Type B pancreatic cell (in vitro differentiated cells): ENCODE measurements at places on chromosomes 1 and 21.

GRCh38 chr1:31569596-31570173 is 6.6 kb upstream of the TINAGL1 start:
- DNase-seq: no peak

DNA sequence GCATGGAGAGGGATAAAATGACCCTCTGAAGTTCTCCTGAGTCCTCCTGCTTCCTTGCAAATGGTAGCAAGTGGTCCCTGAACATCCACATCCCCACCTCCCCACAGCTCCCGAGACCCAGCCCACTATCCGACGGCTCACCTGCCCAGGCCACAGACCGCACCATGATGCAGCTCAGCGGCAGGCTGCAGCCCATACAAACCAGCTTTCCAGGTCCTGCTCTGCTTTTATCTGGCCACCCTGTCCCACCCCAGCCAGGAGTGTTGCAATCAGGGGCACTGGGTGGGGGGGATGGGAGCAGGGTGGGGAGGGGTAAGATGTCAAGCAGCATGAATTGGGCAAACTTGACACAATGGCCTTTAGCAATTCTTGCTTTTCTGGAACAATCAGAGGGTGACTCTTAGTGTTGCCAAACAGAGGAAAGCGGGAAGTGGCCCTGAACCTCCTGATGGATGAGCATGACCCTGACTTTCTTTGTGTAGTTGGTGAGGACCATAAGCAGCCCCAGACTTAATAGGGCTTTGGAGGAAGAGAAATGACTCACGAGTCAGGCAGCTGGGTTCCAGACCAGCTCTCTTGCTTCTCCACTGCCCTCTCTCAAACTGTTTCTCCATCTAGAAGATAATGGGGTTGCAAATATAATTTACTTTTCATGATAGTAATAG is at the start of gene CHIT1:
TSS of gene CHIT1 (minus strand) at position 203 of the 665 bp plus-strand sequence. CDS start at position 166, 37 bp downstream.
- DNase-seq: no peak

GRCh38 chr1:16375521-16376340 is 8.7 kb downstream of the SZRD1 start:
- no peak for DNase-seq

DNA sequence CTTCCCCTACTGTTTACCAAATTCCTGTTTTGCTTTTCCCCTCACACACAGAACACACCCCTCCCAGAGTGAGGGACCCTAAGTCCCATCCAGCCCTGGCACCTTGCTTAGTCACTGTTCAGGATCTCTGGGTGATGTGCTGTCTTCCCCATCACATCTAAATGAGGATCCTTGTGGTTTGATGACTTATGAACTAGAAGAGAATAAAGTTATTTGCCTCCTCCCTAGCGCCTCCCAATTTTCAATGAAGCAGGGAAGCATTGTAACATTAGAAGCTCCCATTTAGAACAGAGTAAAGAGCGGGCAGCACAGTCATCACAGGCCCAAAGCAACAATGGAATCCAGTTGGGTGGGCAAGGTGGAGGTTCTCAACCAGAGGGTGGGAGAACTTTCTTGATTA is 27.0 kb downstream of the DISC1 start:
- DNase-seq: no peak

- DNase-seq: no peak
Observed at GRCh38 chr1:154786804-154787570, 83.1 kb downstream of the KCNN3 start.

- DNase-seq: no peak
Observed at GRCh38 chr1:230224101-230224960, 157.3 kb downstream of the GALNT2 start.

DNA sequence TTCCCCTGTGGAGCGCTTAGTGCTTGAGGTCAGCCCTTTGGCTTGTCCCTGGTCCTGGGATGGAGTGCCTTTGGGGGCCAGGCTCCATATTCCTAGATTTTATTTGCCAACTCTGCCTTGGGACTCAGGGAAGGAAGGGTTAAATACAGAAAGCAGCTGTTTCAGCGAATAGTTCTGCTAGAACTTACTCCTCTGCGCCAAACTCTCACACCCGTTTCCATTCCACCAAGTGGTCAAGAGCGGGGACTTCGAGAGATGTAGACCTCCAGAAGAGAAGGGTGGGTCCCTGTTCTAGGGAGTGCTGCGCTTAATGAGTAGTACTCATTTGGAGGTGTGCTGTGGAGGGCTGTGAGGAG is 704 bp upstream of the TOMM40L start:
- DNase-seq: no peak

DNA sequence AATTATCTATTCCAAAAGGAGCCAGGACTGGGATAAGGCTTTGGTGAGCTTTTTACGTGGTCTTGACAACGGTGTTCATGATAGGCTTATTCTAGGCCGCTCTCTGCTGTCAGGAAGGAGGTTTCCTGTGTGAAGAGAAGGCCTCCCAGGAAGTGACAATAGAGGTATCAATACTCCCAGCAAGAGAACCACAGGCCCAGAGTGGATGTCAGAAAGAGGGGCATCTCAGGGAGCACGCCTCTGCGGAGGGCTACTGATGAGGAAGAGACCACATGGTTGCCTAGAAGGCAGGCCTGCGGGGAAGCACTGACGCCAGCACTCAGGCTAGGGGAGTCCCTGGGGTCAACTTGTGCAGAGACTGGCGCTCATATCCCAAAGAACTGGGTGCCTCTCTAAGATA is 60.4 kb downstream of the ITPKB start:
- no peak for DNase-seq

GRCh38 chr1:158353303-158354075 is at the start of gene CD1E:
Gene CD1E, plus strand, starts transcription at chr1:158353894. Its CDS starts 95 bp downstream, at chr1:158353989.
- no peak for DNase-seq

DNA sequence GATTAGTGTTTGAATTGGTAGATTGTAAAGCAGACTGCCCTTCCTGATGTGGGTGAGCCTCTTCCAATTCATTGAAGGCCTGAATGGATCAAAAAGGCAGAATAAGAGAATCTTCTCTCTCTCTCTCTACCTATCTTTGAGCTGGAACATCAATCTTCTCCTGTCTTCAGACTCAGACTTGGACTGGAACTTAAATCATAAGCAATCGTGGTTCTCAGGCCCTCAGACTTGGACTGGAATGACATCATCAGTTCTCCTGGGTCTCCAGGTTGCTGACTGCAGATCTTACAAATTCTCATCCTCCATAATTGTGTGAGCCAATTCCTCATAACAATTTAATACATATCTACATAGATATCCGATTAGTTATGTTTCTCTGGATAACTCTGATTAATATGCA is 66.8 kb downstream of the IER5 start:
- no peak for DNase-seq

GRCh38 chr1:171919891-171920887 is 78.9 kb downstream of the DNM3 start:
- no peak for DNase-seq
